ENCODE measurements at places on chromosomes 3 and 15. TPM values are rescaled to one million over a fixed set of nuclear protein-coding genes. Genes with fewer than 3 reads are reported as not detected.

- H3K4me3 ChIP-seq = no peak overlapping the region
- no peaks in the 10 kb centered on the region for H3K27me3 ChIP-seq
- DNase-seq = no peak
- no peaks in the 10 kb centered on the region for H3K36me3 ChIP-seq
Measured at GRCh38 chr3:106877627-106878026, 499.6 kb upstream of the CCDC54 start.

TMEM212 gene
- total RNA-seq = not detected

GRCh38 chr3:23330568-23330967 lies 127.4 kb downstream of the UBE2E2 start:
- peaks cover 5% of the 10 kb centered on the region for H3K4me1 ChIP-seq
- no peaks in the 10 kb centered on the region for H3K27me3 ChIP-seq
- H3K36me3 ChIP-seq = no peaks in the 10 kb centered on the region
- no peak overlapping the region for H3K4me3 ChIP-seq
- no peak overlapping the region for H3K27ac ChIP-seq

GRCh38 chr3:36221975-36222374 lies 158.3 kb upstream of the STAC start:
- H3K27me3 ChIP-seq = no peaks in the 10 kb centered on the region
- no peak overlapping the region for H3K27ac ChIP-seq
- no peaks in the 10 kb centered on the region for H3K36me3 ChIP-seq
- no peak for DNase-seq
- no peaks in the 10 kb centered on the region for H3K4me1 ChIP-seq

GRCh38 chr3:117454254-117454653 lies 744.7 kb downstream of the TUSC7 start:
- no peaks in the 10 kb centered on the region for H3K36me3 ChIP-seq
- H3K4me3 ChIP-seq = no peak overlapping the region
- no peaks in the 10 kb centered on the region for H3K4me1 ChIP-seq
- no peaks in the 10 kb centered on the region for H3K27me3 ChIP-seq
- DNase-seq = no peak
